Fibroblast of skin of scalp (primary cell): ENCODE measurements at places on chromosomes 4 and X.

GRCh38 chrX:100964362-100964761 lies 5.1 kb upstream of the ARL13A start:
- DNase-seq = no peak

DNA sequence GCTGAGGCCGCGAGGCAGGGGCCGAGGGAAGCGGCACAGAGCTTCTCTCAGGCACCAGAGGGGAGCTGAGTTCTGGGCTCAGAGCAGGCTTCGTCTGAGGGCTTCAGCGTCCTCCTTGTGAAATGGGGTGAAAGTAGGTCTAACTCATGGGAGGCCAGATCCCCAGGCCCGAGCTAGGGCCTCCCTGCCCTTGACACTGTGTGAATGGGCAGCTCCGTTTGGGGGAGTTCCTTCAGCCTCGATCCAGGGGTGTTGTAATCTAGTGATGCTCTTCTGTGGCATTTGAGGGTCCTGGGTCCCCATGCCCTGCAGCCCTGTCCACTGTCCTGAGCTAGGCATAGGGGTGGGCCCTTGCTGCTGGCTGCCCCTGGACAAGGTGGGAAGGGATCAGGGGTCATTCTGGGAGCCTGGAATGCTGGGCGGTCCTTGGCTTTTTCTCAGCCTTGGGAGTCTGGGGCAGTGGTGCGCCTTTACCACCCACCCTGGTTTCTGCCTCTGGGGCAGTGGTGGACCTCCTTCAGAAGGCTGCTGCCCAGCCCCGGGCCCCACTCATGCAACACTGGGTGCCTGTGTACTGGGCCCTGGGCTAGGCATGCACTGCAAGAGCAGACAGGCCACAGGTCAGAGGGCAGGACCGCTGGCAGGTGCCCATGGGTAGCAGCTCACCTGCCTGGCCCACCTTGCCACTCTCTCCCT lies 4.1 kb downstream of the SH3BP2 start:
- no peak for DNase-seq

DNA sequence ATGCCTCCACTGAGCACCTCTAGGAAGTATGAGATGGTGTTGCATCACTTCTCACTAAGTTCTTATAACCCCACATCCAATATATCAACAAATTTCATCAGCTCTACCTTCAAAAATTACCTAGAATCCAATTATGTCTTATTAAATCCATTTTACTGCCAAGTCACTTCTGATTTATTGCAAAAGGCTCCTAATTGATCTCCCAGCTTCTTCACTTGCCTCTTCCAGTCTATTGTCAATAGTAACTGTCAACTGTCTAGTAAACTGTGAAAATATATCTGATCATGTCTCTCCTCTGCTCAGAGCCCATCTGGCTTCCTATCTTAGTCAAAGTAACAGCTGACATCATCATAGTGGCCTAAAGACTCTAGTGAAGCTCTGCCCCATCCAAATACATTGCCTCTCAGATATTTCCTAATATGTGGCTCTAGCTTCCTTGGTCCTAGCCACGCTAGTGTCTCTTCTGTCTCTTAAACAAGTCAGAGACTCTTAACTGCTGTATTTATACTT lies 414.5 kb upstream of the ATOH1 start:
- no peak for DNase-seq

DNA sequence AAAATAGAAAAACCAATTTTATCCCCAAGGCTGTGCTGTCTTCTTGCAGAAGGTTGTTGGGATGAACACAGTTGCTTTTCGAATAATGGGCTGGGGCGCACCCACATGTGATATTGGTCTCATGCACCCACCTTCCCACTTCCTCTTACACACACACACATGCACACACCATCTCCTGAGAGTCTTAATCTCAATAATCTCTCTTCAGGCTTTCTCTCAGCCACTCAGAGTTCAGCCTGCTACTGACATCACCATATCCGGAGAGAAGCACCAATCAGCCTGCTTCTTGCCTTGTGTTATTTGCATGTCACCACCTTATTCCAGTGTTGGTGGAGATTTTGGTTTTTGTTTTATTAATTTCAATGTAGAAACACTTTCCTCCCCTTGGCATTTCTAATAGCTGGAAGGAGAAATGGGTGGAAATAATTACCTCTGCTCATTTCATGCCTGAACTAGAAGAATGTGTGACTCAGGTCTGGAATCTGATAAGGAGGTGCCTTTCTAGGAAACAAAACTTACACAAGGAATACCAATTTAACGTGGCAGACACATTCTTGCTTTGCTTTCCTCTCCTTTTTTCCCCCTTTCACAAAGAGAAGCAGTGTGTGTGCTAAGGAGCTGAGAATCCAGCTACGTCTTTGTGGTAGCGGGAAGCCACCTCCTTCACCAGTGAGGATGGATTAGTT lies 400.2 kb downstream of the MID1IP1 start:
- DNase-seq = no peak

DNA sequence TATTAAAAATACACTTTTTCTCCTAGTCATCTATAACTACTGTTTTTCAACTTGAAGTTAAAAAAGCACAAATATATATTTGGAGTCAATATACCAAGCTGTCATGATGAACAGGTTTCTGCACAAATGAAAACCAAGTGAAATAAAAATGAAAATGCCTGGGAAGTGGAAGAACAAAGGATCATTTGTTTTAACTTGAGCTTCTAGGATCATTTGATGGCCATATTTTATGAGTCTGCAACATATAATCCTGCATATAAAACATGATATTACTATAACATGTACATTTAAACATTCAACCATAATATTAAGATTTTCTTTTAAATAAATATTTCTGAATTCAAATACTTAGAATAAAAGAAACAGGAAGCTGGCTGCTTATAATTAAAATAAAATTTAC lies 8.5 kb upstream of the ARHGEF38 start:
- no peak for DNase-seq

- DNase-seq = no peak
Observed at GRCh38 chr4:36872679-36873078, 371.9 kb upstream of the NWD2 start.
